ENCODE measurements at places on chromosomes 1 and 21.

DNA sequence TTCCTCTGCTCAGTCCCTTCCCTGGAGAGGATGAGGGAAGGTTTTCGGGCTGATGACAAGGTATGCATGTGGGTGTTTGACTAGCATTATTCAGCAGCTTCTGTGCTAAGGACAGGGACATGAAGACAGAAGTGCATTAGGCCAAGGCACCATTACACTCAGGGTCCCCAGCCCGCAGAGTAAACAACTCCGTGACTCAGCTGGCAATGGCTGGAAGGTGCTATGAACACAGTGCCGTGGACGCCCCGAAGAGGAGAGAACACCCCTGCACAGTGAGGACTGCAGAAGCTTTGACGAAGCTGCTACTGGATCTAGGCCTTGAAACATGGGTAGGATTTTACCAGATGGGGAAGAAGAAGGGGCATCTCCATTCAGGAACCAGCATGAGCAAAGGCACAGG lies 13.7 kb upstream of the EPS8L3 start:
- no peak for DNase-seq

DNA sequence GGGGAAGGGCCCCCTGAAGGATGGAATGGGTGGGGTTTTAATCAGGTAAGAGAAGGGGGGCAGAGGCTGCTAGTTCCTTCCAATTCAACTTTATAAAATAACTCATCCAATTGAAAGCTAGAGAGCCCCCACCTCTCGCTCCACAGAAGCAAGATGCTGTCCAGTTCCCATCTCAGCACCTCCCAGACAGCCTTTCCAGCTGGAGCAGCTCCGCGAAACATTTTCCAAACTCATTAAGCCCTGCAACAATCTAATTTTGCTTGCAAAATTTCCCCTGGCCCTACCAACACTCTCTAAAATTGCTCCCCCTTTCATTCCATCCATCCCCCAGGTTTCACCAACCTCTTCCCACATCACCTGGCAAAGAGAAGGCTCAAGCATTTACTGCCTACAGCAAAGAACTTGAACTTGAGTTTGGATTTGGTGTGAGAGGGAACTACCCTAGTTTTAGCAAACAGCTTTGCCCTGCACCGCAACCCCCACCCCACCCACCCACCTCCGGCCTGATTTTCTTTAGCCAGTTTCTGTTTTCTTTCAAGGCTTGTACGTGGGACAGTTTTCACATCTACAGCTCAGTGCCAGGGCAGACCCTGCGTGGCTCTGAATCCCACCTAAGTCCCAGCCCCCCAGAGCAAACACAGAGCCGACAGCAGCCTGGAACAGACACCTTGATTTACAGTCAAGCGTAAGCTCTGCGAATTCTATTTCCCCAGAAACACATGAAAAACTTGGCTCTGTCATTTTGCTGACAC lies 46.7 kb downstream of the SYF2 start:
- DNase-seq = no peak

- DNase-seq = no peak
Observed at GRCh38 chr1:85550784-85551516, 29.6 kb upstream of the CCN1 start.

GRCh38 chr21:39650306-39650705 lies 37.6 kb downstream of the B3GALT5 start:
- no peak for DNase-seq

DNA sequence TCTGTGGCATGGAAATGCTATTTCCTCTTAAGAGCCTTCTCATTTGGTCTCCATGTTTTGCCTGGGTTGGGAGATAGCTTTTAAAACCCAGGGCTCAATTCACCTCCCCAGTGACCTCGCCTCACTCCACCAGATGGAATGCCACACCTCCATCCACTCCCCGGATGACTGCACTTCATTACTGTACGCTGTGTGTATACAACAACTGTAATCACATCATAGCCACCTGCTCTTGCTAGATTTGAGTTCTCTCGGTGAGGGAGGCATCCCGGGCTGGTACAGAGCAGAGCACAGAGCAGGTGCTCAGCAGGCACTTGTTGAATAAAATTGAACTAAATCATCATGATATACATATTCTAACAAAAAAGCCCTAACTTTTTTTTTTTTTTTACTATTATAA lies 26.0 kb downstream of the SDE2 start:
- no peak for DNase-seq

- no peak for DNase-seq
Observed at GRCh38 chr1:54608566-54609230, 14.6 kb downstream of the FAM151A start.
